ENCODE measurements at places on chromosomes 2 and 18. TPM values are rescaled to one million over a fixed set of nuclear protein-coding genes. Genes with fewer than 3 reads are reported as not detected.

DNA sequence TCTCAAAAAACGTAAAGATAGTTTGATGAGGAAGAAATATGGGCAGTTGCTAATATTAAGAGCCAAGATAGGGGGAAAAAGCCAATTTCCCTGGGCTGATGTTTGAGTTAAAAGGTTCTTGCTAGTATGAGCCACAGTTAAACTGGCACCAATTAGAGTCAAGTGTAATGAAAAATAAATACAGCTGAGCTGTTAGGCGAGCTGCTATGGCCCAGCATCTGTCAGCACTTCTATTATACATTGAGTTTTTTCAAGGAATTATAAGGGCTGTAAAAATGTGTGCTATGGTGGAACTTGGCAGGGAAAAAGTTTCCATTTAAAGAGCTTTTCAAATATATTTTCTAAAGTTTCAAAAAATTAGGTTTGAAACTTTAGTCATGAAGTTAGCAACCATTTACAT lies 279.6 kb downstream of the CYRIA start:
- no peaks in the 10 kb centered on the region for H3K4me1 ChIP-seq
- H3K27ac ChIP-seq, result no peak overlapping the region
- peaks cover 5% of the 10 kb centered on the region for H3K27me3 ChIP-seq
- DNase-seq, result no peak
- H3K4me3 ChIP-seq, result no peak overlapping the region

- H3K4me1 ChIP-seq, result peaks cover 3% of the 10 kb centered on the region
- peak overlapping the region; percentile 44 for H3K4me3 ChIP-seq
- no peaks in the 10 kb centered on the region for H3K36me3 ChIP-seq
- DNase-seq, result peak; percentile 34
Observed at GRCh38 chr2:74414881-74415761, 6.3 kb downstream of the C2orf81 start.

DNA sequence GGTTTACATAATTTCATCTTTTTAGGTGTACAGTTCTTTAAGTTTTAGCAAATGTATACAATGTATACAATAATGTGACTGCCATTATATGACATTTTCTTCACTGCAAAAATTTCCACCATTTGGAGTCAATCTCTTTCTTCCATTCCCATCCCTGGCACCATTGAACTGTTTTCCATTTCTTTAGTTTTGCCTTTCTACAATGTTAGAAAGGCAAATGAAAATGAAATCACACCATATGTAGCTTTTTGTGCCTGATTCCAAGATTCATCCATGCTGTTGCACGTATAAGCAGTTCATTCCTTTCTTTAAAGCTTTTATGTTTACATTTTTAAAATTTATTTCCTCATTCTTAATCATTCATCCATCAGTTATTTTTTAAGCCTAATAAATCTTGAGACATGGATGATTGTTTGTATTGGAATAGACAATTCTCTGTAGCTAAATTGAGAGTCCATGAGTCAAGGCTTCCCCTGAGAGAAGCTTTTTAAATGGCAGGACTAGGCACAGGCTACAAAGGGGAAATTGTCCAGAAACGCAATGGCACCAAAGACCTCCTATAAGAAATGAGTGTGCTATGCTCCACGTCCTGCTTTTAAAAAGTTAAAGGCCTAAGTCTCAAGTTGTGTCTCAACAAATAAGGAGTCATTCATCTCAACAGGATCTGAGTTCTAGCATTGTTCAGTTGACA lies 8.7 kb upstream of the COL5A2 start:
- no peaks in the 10 kb centered on the region for H3K4me1 ChIP-seq
- H3K4me3 ChIP-seq, result no peak overlapping the region
- H3K27ac ChIP-seq, result no peak overlapping the region
- no peaks in the 10 kb centered on the region for H3K36me3 ChIP-seq

- no peak overlapping the region for H3K27ac ChIP-seq
- peaks cover 10% of the 10 kb centered on the region for H3K36me3 ChIP-seq
- no peaks in the 10 kb centered on the region for H3K27me3 ChIP-seq
- H3K4me3 ChIP-seq, result no peak overlapping the region
- H3K4me1 ChIP-seq, result no peaks in the 10 kb centered on the region
- DNase-seq, result no peak
Observed at GRCh38 chr18:36808681-36809080, 20.1 kb downstream of the TPGS2 start.

DNA sequence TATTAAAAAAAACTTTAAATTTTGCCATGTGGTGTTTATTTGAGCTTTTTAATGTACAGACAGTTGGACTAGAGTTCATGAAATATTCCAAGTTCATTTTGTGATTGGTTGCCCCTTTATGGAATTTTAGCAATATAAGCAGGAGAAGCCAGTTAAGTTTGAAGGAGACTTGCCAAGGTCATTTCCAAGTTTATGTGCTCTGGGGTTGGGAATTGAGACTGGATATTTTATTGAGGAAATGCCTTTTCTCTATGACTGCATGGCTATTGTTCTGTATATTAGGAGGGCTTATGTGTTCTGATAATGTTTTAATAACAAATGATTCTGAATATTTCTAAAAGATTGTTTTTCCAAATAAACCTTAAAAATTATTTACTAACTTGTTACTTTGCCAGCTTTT lies 67.0 kb upstream of the TCF4 start:
- no peak overlapping the region for H3K27ac ChIP-seq
- H3K27me3 ChIP-seq, result no peaks in the 10 kb centered on the region
- no peak for DNase-seq
- no peaks in the 10 kb centered on the region for H3K36me3 ChIP-seq

DNA sequence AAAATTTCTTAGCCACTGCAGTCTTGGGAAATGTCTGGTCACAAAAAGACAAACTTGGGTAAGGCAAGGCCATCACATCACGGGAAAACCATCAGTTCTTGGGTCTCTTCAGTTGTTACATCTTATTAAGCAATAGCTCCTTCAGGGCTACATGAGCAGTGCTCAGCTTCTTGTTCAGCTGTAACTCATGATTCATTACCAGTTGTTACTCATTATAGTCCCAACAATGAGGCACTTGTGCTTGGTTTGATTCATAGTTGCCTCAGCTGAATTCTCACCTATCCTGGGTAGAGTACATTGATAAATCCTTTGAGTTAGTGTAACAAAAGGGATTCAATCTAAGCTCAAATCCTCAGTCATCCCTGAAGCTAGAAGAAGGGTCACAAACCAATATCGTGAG lies 102.4 kb upstream of the DCC start:
- no peak for DNase-seq
- H3K4me3 ChIP-seq, result no peak overlapping the region
- no peaks in the 10 kb centered on the region for H3K27me3 ChIP-seq
- no peaks in the 10 kb centered on the region for H3K36me3 ChIP-seq
- H3K4me1 ChIP-seq, result no peaks in the 10 kb centered on the region
- H3K27ac ChIP-seq, result no peak overlapping the region

The FBXO48 gene
- 4.5 TPM for total RNA-seq

The CAPN14 gene
- 0.54 TPM for total RNA-seq

DNA sequence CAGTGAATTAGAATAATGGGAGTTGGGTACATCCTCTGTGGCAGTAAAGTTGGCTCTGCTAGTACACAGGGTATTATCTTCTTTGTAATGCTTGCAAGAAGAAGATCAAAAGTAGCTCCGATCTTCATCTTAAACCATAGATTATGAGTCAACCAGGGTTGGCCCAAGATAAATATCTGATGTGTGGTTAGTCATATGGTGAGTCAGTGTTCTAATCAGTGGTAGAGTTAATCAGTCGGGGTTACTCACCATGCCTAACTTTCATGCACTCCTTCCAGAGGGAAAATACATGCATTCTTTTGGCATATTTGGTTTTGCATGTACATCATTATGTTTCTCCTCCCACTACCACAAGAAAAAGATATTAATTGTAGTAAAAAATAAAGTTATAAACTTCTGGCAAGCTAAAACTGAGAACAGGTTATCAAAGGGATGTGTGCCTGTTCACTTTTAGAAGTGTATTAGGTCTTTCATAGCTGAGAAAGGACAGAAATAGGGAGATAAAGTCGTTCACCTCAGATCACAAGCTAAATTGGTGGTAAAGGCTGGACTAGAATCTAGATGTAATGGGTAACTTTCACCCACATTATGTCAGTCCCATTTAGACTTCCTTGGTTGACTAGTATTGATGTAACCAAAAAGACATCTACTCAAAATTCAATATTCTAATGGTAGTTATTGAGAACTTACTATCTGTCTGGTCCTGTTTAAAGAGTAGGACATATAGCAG lies 684.4 kb downstream of the IRS1 start:
- no peak overlapping the region for H3K27ac ChIP-seq
- no peaks in the 10 kb centered on the region for H3K27me3 ChIP-seq
- H3K4me3 ChIP-seq, result no peak overlapping the region
- no peak for DNase-seq

The ALPP gene
- total RNA-seq, result not detected

DNA sequence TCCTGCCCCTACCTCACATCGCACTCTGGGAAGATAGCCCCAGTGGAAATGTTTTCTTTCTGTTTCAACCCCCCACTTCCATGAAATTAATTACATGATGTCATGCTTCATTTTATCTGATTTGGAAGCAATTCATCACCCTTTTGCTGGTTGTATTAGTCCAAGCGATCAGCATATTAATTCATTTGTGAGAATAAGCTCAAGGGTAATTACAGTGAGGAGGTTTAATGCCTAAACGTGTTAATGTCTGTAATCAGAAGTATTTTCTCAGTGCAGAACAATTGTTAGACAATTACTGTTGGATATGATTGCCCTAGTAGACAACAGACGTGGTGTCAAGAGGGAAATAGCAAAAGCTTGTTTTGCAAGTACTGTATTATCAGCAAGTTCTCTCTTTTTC lies 746.3 kb downstream of the CPS1 start:
- H3K4me3 ChIP-seq, result no peak overlapping the region
- no peaks in the 10 kb centered on the region for H3K36me3 ChIP-seq
- DNase-seq, result no peak
- H3K27me3 ChIP-seq, result no peaks in the 10 kb centered on the region
- H3K4me1 ChIP-seq, result no peaks in the 10 kb centered on the region

DNA sequence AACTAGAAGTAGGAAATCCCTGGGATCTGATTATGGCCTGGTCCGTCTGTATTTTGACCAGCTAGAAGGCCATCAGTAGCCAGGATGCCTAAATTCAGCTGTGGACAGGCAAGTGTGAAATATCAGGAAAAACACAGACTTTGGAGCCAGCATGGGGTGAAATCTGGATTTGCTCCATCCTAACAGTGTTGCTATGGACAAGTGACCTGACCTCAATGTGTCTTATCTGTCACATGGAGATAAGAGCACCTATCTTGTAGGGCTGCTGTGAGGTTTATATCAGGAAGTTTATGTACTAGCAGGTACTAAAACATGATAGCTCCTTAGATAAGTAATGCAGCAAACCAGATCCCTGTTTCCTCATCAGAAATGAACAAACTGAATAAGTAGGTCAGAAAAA lies 460.4 kb downstream of the STK39 start:
- no peaks in the 10 kb centered on the region for H3K36me3 ChIP-seq
- no peak overlapping the region for H3K4me3 ChIP-seq
- no peak for DNase-seq
- H3K27me3 ChIP-seq, result no peaks in the 10 kb centered on the region

The WIPF1 gene
- total RNA-seq, result 349 TPM

DNA sequence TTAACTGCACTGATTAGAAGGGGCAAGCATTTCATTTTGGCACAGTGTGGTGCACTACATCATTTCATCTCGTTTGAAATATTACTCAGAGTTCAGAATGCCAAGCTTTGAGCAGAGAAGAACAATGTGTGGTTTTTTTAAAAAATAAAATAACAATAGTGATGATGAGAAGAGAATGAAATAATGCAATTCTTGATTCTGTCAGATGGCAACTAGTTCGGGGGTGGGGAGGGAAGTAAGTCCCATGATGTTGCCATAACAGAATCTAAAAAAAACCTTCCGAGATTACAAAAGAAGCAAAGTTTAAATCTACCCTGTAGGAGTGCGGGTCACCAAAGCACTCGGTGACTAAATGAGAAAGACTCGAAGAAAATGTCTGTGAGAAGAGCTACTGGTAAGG lies 490.4 kb downstream of the NR4A2 start:
- H3K4me1 ChIP-seq, result no peaks in the 10 kb centered on the region
- H3K27ac ChIP-seq, result no peak overlapping the region
- H3K36me3 ChIP-seq, result no peaks in the 10 kb centered on the region
- no peak for DNase-seq
- H3K4me3 ChIP-seq, result no peak overlapping the region

The CRACDL gene
- 1.7 TPM for total RNA-seq

GRCh38 chr2:218802386-218802994 lies 20.5 kb downstream of the CYP27A1 start:
- H3K27ac ChIP-seq, result no peak overlapping the region
- no peak for DNase-seq
- peaks cover 9% of the 10 kb centered on the region for H3K27me3 ChIP-seq
- H3K4me3 ChIP-seq, result no peak overlapping the region

The MYOM1 gene
- 1.9 TPM for total RNA-seq

- no peak for DNase-seq
- H3K4me1 ChIP-seq, result no peaks in the 10 kb centered on the region
- no peaks in the 10 kb centered on the region for H3K27me3 ChIP-seq
- no peak overlapping the region for H3K27ac ChIP-seq
- no peak overlapping the region for H3K4me3 ChIP-seq
Observed at GRCh38 chr2:128867311-128867710, 548.6 kb upstream of the HS6ST1 start.

DNA sequence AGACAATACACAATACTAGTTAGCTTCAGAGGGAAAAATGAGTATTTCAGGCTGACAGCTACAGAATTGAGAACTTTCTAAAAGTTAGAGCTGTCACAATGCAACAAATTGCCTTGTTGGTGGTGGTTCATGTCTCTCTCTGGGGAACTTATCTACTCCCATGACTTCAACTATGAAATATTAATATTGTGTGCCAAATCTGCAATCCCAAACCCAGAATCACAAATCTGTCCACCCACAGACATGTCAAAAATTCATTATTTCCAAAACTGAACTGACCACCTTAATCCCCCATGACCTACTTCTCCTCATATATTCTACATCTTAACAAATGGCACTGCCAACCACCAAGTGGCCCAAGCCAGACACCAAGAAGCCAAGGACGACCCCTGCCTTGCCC lies 143.5 kb downstream of the TCF4 start:
- H3K4me3 ChIP-seq, result no peak overlapping the region
- H3K4me1 ChIP-seq, result no peaks in the 10 kb centered on the region
- no peaks in the 10 kb centered on the region for H3K27me3 ChIP-seq
- H3K27ac ChIP-seq, result no peak overlapping the region
- DNase-seq, result no peak

- H3K4me3 ChIP-seq, result no peak overlapping the region
- H3K27me3 ChIP-seq, result peaks cover 8% of the 10 kb centered on the region
- H3K36me3 ChIP-seq, result no peaks in the 10 kb centered on the region
- no peaks in the 10 kb centered on the region for H3K4me1 ChIP-seq
- no peak overlapping the region for H3K27ac ChIP-seq
- no peak for DNase-seq
Observed at GRCh38 chr2:110903548-110903947, 171.2 kb downstream of the ACOXL start.

The BCL2 gene
- 113 TPM for total RNA-seq

The STPG4 gene
- 0.79 TPM for total RNA-seq

All from T-cell (primary cell).